Ureter (tissue), 1 donor: ENCODE measurements at places on chromosomes 6 and 20.

DNA sequence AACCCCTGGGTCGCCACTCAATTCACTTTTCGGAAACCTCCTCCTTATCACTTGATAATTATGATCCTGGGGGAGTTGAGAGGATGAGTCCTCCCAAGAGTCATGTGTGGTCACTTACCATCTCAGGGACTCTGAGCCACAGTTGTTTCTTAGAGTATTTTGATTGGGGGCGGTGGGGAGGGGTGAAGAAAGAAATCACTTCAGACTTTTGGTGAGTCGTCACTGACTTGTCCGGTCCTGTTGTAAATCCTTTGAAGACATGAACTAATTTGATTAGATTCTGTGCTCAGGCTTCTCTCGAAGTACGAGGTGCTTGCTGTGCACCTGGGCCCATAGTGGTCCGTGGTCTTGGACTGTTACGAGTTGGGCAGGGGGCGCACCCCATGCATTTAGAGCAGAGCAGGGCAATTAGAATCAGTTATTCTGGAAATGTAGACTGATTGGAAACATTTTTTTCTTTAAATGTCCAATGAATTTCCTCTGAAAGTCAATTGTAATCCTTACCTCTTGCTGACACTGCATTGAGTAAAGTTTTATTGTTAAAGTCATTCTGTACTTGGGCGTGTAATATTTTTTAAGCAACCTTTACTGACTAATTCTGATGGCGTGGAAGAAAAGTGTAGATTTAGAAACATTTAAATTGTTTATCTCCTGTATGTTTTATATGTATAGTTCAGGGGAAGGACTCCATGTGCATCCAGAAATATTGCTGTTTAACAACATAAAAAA lies 173.4 kb downstream of the SLC16A10 start:
- DNase-seq = no peak

DNA sequence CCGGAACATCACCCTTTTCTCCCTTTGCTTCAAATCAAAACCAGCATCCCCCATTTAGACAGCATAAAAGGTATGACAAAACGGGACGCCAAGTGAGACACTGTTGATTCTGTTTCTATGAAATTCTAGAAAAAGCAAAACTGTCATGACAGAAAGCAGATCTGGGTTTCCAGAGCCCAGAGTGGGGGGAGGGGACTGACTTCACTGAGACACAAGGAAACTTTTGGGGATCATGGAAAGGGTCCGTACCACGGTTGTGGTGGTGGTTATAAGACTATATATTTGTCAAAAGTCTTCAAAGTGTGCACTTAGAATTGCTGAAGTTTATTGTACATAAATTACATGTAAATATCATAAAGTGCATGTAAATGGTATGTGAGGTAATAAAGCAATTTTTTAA lies 82.6 kb downstream of the SLC22A3 start:
- DNase-seq = no peak

DNA sequence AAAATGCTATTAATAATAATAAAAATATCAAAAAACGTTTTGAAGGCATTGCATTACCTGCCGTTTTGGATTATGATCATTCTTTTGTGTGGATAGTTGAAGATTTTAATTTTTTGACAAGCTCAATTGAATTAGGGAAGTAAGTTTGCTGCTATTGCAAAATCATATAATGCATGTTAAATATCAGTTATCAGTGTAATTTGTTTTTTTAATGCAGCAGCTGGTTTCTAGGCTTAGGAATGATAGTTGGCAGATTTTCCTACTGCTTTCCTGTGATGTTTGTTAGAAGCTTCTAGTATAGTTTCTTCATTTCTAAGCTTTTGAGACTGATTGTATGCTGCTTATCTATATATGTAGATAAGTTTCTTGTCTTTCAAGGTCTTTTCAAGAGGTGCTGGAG lies 99.0 kb downstream of the JARID2 start:
- no peak for DNase-seq

DNA sequence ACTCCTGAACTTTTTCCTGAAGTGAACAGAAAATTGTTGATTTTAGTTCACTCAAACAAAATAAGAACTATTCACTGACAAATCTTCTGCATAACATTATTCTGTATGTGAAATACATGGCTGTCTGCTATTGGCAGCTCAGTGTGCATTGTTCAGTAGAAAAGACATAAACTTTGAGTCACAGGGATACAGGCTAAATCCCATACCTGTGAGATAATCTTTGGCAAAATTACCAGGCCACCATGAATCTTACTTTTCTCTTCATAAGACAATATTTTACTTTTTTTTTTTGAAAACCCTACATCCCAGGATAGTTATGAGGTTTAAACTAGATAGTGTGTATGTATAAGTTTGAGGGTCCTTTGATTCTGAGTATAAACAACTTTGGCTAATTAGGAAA lies 224.8 kb downstream of the GRM1 start:
- no peak for DNase-seq

- peak; percentile 65 for DNase-seq
These were observed 2.4 kb upstream of the MCM3 start for GRCh38 chr6:52286798-52287432.

GRCh38 chr6:37496951-37497885 lies 2.5 kb downstream of the CCDC167 start:
- no peak for DNase-seq

DNA sequence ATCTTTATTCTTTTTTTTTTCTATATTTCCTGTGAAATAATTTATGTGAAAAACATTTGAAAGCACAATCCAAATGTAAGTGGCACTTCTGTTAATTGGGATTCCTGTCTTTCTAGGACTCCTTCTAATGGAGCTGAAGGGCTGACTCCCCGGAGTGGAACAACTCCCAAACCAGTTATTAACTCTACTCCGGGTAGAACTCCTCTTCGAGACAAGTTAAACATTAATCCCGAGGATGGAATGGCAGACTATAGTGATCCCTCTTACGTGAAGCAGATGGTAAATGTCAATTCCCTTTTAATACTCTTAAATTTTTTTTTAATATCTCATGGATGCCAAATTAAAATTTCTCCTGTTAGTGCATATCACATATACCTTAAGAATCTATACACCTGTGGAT lies 35.0 kb downstream of the CDC5L start:
- DNase-seq = no peak

GRCh38 chr20:33119725-33120720 lies 40.6 kb downstream of the BPIFB4 start:
- peak; percentile 13 for DNase-seq

GRCh38 chr20:40962733-40963504 lies 65.7 kb upstream of the TOP1 start:
- peak; percentile 75 for DNase-seq

DNA sequence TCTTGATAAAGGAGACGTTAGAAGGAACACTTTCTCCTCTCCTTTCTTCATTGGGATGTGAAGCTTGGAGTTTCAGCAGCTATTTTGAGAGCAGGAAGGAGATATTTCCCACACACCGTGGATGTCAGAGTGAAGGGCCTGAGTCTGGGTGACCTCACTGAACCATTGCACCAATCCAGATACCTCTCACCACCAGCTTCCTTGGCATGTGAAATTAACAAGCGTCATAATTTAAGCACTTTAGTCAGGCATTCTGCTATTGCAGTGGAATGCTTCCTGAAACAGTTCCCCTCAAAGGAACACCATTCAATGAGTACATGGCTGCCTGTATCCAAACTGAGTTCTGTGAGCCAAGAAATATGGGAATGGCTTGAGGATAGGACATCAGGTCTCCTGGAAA lies 83.7 kb downstream of the CHMP4B start:
- no peak for DNase-seq

- no peak for DNase-seq
These were observed 199.4 kb upstream of the ARID1B start for GRCh38 chr6:156577749-156578148.

GRCh38 chr20:33518071-33518470 lies 28.2 kb downstream of the CBFA2T2 start:
- no peak for DNase-seq

DNA sequence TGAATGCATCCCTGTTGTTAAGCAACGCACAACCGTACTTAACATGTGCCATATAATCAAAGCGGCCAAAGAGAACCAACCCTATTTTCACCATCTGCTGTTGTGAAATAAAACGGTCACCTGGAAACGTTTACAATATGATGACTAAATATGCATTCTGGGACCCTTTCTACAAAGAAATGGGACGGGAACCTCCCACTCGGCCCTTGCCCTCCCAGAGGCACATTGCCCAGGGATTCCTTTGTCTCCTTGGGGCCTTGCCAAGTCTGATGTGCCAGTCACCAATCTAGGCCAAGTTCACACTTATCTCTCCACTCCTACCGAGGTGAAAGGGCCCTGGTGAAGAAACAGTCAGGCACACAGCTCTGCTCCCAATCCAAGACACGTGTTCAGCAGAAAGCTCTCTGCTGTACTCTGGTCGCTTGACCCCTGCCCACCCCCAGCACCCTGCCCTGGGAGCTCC lies 427.4 kb upstream of the JARID2 start:
- no peak for DNase-seq

GRCh38 chr6:25137916-25138232 lies 141.3 kb upstream of the CARMIL1 start:
- DNase-seq = no peak

GRCh38 chr6:55675941-55676340 lies 96.9 kb upstream of the HMGCLL1 start:
- no peak for DNase-seq

DNA sequence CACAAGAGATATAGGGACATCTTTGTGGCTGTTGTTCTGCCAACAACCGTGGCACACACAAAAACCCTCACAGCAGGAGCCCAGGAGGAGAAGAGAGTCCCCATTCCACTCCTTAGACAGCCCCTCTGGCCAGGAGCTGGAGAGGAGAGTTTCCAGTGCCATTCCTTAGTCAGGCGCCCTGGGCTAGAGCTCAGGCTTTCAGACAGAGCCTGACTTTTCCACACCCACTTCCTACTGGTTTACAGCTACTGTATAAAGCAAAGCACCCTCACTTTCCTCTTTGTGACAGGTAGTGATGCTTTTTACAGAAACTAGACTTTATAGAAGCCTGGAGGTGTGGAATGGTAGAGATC lies 145.9 kb downstream of the SYCP2 start:
- DNase-seq = peak; percentile 8

DNA sequence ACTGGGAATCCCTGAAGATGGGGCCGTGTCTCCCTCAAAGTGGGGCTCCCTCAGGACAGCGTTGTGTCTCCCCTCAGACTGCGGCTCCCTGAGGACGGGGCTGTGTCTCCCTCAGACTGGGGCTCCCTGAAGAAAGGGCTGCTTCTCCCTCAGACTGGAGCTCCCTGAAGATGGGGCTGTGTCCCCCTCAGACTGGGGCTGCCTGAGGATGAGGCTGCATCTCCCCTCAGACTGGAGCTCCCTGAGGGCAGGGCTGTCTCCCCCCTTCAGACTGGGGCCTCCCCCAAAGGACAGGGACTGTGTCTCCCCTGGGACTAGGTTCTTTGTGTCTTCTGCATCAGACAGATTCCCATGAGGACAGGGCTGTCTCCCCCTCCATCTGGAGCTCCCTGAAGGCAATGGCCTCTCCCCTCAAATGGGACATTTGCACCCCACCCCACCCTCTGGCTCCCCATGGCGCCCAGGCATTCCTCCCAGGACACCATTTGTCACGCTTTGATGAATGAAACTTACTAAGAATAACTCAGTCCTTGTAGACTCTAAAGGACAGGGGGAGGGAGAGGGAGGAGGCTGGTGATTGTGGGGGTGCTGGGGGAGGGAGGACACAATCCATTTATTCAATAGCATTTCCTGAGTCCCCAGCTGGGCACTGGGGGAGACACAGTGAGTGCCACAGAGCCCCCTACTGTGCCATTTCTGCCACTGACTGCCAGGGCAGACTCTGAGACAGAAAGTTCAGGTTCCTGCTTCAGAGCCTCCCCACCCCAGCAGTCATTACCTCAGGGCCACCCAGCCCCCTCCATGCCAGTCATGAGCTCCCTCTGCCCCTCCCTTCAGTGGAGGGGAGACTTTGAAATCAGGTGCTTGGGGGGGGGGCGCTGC lies 122.4 kb downstream of the MRPL14 start:
- DNase-seq = no peak

DNA sequence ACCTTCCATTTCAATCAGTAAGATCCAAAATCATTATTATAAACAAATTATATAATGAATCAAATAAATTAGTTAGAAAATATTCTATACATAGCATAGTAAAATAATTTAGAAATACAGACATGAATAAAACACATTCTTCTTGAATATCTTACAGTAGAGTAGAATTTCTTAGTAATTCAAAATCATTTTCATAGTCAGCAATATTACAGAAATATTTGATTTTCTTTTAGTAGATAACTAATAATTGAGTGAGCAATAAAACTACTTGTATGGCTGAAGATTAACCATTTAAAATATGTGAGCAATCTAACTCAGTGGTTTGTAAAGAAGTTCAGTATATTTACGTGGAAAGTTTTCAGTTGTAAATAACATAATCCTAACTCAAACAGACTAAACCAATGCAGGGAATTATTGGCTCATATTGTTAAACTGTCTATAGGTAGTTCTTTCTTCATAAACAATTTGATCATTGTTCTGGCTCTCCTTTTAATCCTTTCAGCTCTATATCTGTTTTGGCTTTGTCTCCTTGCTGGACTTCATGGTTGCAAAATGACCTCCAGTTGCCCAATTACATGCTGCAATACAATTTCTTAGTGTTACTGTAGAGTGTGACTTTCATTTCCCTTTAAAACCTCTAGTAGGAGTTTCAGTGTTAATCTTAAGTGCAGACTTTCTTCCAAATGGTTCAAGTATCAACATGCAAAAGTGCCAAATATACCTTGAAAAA lies 307.5 kb downstream of the EYS start:
- no peak for DNase-seq

DNA sequence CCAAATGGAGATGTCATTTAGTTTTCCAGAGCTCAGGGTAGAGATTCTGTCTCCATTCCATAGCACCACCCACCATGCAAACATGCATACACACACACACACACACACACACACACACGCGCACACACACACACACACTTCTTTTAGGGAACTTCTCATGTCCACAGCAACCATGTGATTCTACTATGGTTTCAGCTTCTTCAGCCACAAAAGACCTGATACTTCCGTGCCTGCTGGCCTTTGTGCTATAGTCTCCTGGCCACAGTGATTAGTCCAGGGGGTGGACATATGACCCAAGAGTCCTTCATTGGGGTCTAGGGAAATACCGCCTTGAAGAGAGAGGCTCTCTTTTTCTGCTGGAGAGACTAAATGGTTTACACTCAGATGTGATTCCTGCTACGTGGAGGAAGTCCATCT lies 53.5 kb downstream of the CARMIL1 start:
- DNase-seq = no peak

GRCh38 chr6:52639493-52639892 lies 31.4 kb upstream of the TMEM14A start:
- DNase-seq = no peak

- DNase-seq = no peak
These were observed 251.2 kb upstream of the PMEPA1 start for GRCh38 chr20:57960803-57961575.

GRCh38 chr6:35811699-35811995 lies 6.5 kb downstream of the LHFPL5 start:
- no peak for DNase-seq

- DNase-seq = no peak
These were observed 295.2 kb downstream of the CDH26 start for GRCh38 chr20:60253471-60253870.

DNA sequence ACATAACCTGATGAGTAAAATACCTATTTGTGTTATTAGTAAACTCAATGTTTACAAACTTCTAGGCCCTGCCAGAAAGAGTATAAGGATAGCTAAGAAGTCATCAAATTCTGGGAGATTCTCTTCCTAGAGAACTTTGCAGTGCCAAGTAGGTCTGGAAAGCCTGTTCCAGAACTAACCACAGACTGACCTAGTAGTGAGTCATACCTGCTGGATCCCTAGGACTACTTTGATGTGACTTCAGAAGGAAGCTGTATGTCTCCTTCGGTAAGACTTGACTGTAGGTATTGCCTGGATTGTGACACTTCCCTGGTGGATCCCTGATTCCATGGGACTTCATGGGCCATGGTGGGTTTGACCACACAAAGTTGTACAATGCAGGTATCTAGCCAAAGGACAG lies 131.7 kb downstream of the DNAH8 start:
- DNase-seq = no peak
